Dermis blood vessel endothelial cell (primary cell): ENCODE measurements at places on chromosomes 2 and 18. TPM values are rescaled to one million over a fixed set of nuclear protein-coding genes. Genes with fewer than 3 reads are reported as not detected.

The PLEK gene
- 0.17 TPM in 1 of 2 replicates, not detected in the other for total RNA-seq

The FSHR gene
- total RNA-seq: not detected in 2 replicates

The SH2D6 gene
- not detected in 2 replicates for total RNA-seq

The ADNP2 gene
- 14.6 and 17.0 TPM in 2 replicates for total RNA-seq

The LCT gene
- total RNA-seq: under 0.01 TPM in 1 of 2 replicates, not detected in the other

The STPG4 gene
- total RNA-seq: 0.14 TPM in 1 of 2 replicates, not detected in the other

The PTCD3 gene
- 82.2 and 93.4 TPM in 2 replicates for total RNA-seq

The TDRD15 gene
- total RNA-seq: not detected in 2 replicates

The TBR1 gene
- total RNA-seq: not detected in 2 replicates

The RIT2 gene
- not detected in 2 replicates for total RNA-seq

The SLC4A3 gene
- 0.17 and 0.37 TPM in 2 replicates for total RNA-seq

The LIMS2 gene
- 20.1 and 23.8 TPM in 2 replicates for total RNA-seq

The MEP1B gene
- not detected in 2 replicates for total RNA-seq

The CIB4 gene
- not detected in 2 replicates for total RNA-seq

The B3GNT7 gene
- 12.1 and 13.6 TPM in 2 replicates for total RNA-seq

The MARCHF4 gene
- total RNA-seq: 1.5 TPM in 2 replicates

The PTPRN gene
- total RNA-seq: 0.17 TPM in 1 of 2 replicates, not detected in the other

The ANKRD62 gene
- not detected in 2 replicates for total RNA-seq

The SERPINB10 gene
- total RNA-seq: not detected in 2 replicates

The C18orf54 gene
- total RNA-seq: 9.4 and 20.1 TPM in 2 replicates

The C1GALT1C1L gene
- total RNA-seq: 0.17 and 0.37 TPM in 2 replicates

The KCNG3 gene
- not detected in 2 replicates for total RNA-seq

The ZNF892 gene
- total RNA-seq: 7.7 and 8.7 TPM in 2 replicates

The POTEJ gene
- 0.34 and 0.47 TPM in 2 replicates for total RNA-seq

The PFN4 gene
- 0.23 and 1.7 TPM in 2 replicates for total RNA-seq

The ZNF385B gene
- total RNA-seq: not detected in 2 replicates

The UGT1A8 gene
- not detected in 2 replicates for total RNA-seq

The CREG2 gene
- 1.0 and 1.4 TPM in 2 replicates for total RNA-seq

The IGFBP2 gene
- total RNA-seq: 159 and 263 TPM in 2 replicates

The ZNF514 gene
- 8.7 and 14.0 TPM in 2 replicates for total RNA-seq

The EGR4 gene
- total RNA-seq: not detected in 2 replicates

The ANO7 gene
- 0.34 and 1.1 TPM in 2 replicates for total RNA-seq

The CRYBA2 gene
- not detected in 2 replicates for total RNA-seq

The KIF1A gene
- 0.05 TPM in 1 of 2 replicates, not detected in the other for total RNA-seq

The DNER gene
- 0.05 TPM in 1 of 2 replicates, not detected in the other for total RNA-seq

The CDH19 gene
- not detected in 2 replicates for total RNA-seq

The CERKL gene
- not detected in 2 replicates for total RNA-seq

The WDSUB1 gene
- total RNA-seq: 4.4 and 5.3 TPM in 2 replicates

The LRRTM1 gene
- total RNA-seq: not detected in 2 replicates
